ENCODE measurements at places on chromosomes 11 and 22. TPM values are rescaled to one million over a fixed set of nuclear protein-coding genes. Genes with fewer than 3 reads are reported as not detected.

The ARHGAP8 gene
- 14.8 TPM for polyA plus RNA-seq

The FADS3 gene
- 8.0 TPM for polyA plus RNA-seq

The C11orf21 gene
- not detected for polyA plus RNA-seq

The GLB1L3 gene
- polyA plus RNA-seq, result 1.4 TPM

The GAL3ST1 gene
- polyA plus RNA-seq, result not detected

The LTBP3 gene
- 14.8 TPM for polyA plus RNA-seq

The CRY2 gene
- 4.1 TPM for polyA plus RNA-seq

The NTM gene
- 16.1 TPM for polyA plus RNA-seq

The TEX12 gene
- polyA plus RNA-seq, result not detected

The TRIM48 gene
- polyA plus RNA-seq, result not detected

The GLYAT gene
- polyA plus RNA-seq, result not detected

The NELL1 gene
- not detected for polyA plus RNA-seq

The C22orf31 gene
- not detected for polyA plus RNA-seq

The DLG2 gene
- 0.31 TPM for polyA plus RNA-seq

The CCDC134 gene
- polyA plus RNA-seq, result 7.3 TPM

The E2F8 gene
- 2.4 TPM for polyA plus RNA-seq

DNA sequence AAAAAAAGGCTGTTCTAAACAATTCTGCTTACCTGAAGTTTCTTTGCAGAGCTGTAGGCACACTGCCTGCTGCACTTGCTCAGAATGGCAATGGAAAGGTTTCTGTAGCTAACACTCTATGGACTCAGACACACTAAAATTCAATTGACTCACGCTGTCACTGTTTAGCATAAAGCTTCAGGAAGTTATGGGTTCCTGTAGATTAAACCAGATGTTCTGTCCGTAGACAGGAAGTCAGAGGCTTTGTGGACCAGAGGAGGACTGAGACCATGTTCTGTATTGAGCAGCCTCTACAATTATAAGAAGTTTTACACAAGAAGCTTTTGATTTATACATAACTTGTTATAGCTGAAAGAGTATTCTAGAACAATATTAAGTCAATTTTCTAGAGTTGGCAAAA, 70.4 kb downstream of the GLYATL1 start:
- DNase-seq, result no peak

GRCh38 chr11:46277313-46277621, 195 bp upstream of the CREB3L1 start:
- DNase-seq, result no peak

GRCh38 chr11:120125024-120125423, 12.9 kb downstream of the TRIM29 start:
- DNase-seq, result no peak

DNA sequence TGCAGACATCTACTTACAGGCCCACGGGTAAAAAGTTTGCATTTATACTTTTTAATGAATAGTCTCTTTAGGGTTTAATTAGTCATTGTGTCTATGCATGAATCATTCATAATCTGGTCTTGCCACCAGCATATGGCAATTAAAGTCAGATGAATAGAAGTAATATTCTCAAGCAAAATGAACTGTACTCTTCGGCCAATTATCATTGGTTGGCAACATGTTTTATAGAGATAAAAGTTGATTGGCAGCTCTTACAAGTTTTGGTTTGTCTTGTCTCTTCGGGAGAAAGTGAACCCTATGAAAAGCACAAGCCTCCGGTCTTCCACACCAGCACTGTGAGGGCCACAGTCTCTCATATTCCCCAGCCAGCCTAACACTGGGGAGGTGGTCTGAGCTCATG, 97.8 kb downstream of the OSBP2 start:
- DNase-seq, result no peak

DNA sequence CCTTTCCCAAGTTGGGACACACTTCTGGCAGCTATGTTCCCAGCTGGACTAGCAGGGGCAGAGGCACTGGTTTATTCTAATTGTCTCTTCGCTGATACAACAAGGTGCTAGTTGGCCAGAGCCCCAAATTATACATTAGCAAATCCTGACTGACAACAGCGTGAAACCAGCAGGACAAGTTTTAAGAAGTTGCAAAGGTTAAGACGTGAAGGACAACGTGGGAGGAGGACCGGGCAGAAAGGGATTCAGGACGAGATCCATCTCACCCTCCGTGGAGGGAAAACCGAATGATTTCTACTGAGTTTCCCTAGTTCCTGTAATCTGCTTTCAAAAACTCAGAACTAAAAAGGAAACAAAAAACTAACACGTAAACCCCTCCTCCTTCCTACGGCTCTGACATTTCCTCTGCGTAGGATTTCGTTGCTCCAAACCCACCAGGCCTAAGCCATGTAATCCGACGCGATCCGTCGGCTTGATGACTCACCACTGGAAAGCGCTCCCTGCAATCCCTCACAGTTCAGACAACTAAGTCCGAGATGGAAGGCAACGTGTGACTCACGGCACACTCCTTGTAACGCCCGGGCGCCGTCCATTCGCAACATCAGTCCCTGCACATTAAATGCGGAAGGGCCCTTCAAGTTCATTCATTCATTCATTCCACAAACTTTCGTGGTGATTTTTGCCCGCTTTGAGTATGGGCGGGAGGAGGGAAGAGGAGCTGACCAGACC, 703 bp downstream of the POGLUT3 start:
- peak; percentile 95 for DNase-seq

- DNase-seq, result no peak
These were observed 590 bp upstream of the IFITM10 start for GRCh38 chr11:1750840-1751530.

- DNase-seq, result peak; percentile 23
These were observed 385 bp downstream of the TST start for GRCh38 chr22:37018815-37019308.

GRCh38 chr11:119858288-119858687, 129.3 kb upstream of the NECTIN1 start:
- peak; percentile 48 for DNase-seq

- no peak for DNase-seq
These were observed 59.8 kb downstream of the SLC25A17 start for GRCh38 chr22:40759294-40759840.

- no peak for DNase-seq
These were observed 44.9 kb downstream of the C11orf58 start for GRCh38 chr11:16783321-16783801.

DNA sequence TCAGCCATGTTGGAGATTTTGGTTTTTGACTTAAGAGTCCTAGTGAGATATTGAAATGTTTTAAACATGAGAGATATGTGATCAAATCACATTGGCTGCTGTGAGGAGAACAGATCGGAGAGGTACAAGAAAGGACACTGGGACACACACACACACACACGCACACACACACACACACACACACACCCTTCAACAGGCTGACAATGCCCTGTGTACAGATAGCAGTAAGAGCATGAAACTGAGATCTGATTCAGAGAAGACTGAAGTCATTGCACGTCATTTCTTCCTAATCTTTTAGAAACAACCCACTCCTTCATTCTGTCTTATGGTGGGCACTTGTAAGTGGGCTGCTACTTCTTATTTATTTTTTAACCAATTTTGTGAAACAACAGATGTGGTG, 200.5 kb upstream of the E2F8 start:
- DNase-seq, result no peak

DNA sequence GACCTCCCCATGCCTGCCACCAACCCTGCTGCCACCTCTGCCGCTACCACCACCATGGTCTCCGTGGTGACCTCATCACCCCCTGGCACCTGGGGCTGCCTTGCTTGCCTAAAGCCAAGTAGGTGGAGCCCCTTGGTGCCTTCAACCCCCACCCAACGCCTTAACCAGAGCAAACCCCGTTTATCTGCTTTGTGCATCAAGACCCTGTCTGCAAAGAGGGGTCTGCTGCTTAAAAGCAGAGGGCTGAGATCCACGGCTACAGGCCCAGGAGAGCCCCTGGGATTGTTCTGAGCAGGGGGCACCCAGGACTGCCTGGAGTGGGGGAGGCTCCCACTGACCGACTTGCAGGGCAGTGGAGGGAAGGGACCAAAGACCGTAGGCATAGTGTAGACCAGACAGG, 4.9 kb upstream of the PPIL2 start:
- DNase-seq, result no peak

- DNase-seq, result no peak
These were observed 55.7 kb downstream of the MYH9 start for GRCh38 chr22:36331912-36332622.

GRCh38 chr11:101180481-101180880, 50.9 kb upstream of the PGR start:
- DNase-seq, result no peak

GRCh38 chr22:50301581-50301991, 5.9 kb downstream of the PLXNB2 start:
- DNase-seq, result no peak

DNA sequence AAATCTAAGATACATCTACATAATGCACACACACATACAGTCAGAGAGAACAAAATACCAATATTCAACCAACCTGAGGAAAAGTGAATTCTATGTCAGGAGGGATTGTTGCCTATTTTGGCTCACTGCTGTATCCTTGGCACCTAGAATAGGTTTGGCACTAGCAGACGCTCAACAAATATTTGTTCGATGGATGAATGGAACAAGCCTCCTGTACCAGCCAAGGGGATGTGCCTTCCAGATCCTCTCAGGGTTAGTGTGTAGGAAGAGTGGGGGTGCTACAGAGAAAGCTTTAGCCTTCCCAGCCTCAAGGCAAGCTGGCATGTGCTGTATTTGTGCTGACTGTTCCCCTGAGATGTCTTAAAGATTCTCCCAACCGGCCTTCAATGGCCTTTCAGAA, 23.3 kb upstream of the POU2AF1 start:
- DNase-seq, result no peak

DNA sequence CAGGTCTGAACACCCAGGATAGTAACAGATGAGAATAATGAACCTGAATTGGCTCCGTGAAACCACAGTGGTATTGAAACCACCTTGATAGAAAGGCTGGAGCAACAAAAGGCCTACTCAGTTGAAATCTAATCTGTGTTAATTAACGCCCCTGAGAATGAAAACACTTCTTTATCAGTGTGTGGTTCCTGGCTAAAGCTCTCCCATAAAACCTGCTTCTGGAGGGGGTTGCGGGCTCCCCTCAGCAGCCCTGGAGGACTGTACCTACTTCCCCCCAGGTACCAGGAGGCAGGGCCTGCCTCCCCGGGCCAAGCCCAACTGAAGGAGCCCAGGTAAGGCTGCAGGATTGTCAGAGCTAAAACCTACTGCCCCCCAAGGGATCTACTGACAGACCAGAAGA, 54.6 kb downstream of the PLEKHA7 start:
- DNase-seq, result no peak

DNA sequence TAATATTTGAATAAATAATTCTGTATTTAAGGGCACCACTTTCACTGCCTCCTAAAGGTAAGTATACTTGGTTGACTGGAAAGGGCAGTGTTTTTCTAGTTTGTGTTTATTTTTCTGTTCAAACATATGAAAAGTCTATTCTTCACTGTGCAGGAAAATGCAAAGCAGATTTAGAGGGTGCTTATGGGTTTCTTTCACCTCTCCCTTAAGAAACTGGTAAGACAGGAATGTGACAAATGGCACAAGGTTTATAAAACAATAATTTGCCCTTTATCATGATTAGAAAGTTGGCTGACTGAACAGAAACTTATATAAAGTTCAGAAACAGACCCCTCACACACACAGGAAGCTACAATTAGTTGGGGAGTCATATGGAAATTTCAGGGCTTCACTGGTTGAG, 60.6 kb downstream of the PLEKHA7 start:
- no peak for DNase-seq

GRCh38 chr11:83520849-83521248, 234.7 kb upstream of the CCDC90B start:
- no peak for DNase-seq

GRCh38 chr11:111297696-111298095, 650 bp upstream of the POU2AF3 start:
- no peak for DNase-seq

- DNase-seq, result no peak
These were observed 4.6 kb downstream of the PRR5L start for GRCh38 chr11:36300650-36301049.

GRCh38 chr11:47986742-47987141, 6.4 kb downstream of the PTPRJ start:
- DNase-seq, result peak; percentile 62

GRCh38 chr11:77150836-77151235, 22.8 kb downstream of the MYO7A start:
- no peak for DNase-seq

- peak; percentile 63 for DNase-seq
These were observed 13.5 kb upstream of the ZNF74 start for GRCh38 chr22:20380486-20380885.

DNA sequence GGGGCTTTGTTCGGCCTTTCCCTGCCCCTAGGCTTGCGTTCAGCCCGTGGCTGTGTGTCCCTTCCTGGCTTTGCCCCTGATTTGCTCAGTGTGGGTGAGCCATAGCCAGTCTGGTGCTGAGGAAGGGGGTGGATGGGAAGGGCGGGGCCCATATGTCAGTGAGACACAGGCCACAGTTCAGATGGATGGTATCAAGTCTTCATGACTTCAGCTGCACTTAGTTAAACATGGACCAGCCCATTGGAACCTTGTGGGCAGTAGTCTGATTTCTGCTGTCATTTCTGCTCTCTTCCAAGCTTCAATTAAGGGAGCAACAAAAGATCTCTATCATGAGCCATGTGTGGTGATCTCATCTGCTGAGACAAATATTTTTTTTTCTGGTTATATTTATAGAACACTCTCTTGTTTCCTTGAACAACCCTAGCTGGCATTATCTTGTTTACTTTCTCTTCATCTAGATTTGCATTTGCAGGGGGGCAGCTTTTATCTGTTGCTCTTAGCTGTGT, 21.6 kb upstream of the PEX26 start:
- DNase-seq, result no peak

DNA sequence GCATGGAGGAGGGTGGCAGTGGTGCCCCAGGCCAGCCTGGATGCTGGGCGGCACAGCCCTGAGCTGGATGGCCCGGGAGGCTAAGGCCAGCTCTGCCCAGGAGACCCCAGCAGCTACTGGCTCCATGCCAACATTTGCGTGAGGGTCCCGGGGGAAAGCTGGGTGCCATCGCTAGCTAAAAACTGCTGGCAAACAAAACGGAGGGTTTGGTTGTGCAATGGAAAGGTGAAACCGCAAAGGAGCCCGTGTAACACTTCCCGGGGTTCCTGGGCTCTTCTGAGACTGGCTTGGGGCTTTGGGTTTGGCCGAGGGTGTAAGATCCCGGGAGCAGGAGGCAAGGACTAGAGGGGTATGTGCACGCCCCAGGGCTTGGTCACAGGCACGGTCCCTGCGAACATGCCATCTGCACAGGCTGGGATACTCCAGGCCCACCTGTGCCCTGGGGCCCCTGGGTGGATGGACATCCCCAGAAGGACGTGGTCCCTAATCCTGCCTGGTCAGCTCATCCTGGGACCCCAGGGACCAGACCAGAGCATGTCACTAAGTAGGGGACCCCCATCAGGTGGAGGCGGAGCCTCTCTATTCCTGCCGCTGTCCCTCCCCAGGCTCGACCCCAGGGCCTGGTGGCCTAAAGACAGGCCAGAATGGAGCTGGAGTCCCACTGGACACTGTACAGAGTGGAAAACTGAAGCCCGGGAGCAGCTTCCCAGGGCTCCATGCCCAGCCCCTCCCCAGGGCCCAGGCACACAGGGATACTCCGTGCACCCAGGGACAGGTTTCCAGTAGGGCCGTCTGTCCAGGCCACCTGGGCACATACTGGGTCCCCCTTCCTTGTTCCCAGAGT, 44.6 kb downstream of the IGF2 start:
- no peak for DNase-seq
